ENCODE measurements at places on chromosomes 11 and 22.

DNA sequence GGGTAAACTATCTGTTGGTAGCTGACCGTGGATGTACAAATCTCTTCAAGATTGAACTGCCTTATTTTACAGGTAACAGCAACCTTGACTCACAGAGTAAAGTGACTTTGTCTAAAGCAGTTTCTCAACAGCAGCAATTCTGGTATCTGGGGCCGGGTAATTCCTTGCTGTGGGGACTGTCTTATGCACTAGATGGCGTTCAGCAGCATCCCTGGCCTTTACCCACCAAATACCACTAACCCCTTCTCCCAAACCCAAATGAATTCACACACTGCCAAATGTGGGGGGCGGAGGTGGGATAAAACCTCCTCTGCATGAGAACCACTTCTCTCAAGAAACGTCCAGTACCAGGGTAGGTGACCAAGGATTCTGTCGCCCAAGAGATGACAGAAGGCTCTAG lies 1.7 kb upstream of the INCENP start:
- DNase-seq: no peak

DNA sequence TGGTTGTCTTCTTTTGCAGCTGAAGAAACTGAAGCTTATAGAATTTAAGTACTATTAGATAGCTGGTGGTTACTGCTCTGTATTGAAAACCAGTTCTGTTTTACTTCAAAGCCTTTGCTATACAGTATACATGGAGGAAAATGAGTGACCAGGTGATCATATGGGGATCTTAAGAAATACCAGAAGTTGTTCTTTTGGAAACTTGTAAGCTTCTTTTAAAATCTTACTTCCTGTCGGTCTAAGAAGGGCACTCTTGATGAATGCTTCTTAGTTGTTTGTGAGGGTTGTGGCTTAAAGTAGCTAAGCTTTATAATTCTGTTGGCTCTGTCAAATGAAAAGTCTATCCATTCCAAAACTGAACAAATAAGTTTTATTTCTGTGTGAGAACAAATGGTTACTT lies 55.2 kb downstream of the PDE3B start:
- no peak for DNase-seq

DNA sequence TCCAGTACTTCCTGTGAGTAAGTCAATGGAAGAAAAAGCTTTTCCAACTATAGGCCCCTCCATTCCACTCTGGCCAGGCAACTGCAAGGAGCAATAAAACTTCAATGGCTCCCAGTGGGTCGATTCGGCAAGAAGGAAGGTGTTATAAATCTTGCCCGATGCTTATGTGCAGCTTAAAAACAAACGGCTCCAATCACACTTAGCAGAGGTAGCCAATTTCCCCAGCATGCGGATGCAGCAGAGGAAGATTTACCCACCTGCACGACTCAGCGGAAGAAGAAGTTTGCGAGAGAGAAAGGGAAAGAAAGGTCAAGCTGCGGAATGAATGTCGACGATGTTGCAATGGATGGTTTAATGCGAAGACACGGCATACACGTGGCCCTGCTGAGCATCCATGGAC lies 141.5 kb downstream of the OPCML start:
- DNase-seq: no peak

DNA sequence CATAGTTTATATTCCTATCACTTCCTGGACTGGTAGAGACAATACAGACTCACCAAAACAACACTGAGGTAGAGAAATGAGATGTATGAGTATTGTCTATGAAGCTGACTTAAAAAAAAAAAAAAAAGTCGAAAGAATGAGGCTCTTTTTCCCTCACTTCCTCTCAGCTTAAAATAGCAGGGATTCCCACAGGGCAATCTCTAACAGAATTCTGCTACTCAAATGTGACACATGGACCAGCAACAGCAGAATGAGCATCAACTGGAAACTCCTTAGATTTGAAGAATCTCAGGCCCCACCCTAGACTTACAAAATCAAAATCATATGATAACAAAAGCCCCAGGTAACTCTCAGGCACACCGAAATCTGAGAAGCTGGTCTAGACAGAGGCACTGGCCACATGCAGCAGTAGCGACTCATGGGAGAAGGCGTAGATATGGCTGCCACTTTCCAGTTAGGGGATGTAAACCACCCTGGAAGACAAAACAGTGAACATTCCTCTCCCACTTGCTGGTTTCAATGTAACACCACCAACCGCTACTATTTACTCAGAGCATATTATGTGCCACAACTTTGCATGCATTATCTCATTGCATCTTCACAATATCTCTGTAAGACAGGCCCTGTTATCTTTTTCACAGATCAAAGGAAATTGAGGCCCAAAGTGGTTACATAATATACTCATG lies 128.0 kb downstream of the RBFOX2 start:
- no peak for DNase-seq

GRCh38 chr11:40125054-40125453 lies 1334.4 kb downstream of the LRRC4C start:
- DNase-seq: no peak

DNA sequence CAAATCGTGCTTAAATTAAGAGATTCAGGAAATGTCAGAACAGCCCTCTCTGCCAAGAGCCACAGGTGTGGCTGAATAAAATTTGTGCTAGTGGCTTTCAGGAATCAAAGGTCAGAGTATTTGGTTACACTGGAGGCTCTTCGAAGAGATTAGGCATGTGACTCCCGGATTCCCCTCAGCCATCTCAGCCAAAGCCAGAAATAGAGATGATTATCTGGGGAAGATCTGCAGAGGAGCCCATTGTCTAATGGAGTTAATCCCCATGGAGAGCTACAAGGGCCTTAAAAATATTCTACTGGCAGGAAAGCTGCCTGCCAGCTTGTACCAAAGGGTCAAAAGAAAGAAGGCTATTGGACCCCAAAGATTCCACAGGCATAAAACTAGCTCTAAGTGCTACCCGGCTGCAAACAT lies 1259.5 kb downstream of the TBC1D22A start:
- DNase-seq: no peak

DNA sequence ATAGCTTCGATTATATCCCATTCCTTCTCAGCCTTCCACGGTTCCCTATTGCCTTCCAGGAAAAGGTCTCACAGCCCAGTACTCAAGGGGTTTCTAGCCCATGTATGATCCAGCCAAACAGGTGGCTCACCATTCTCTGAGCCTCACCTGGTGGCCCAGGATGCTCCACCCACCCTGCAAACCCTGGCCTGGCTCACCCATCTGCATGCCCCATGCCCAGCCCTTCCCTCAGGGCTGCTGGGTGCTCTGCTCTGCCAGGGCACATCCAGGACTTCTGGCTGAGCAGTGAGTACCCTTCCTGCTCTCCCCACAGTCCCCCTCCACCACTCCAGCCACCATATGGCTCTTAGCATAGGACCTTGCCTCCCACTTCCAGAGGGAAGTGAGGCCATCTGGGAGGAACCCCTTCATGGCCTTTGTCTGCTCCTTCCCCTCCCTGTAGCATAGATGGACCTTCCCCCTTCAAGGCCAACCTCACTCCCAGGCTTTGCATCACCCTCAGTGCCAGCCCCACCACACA lies 5.8 kb upstream of the RCOR2 start:
- no peak for DNase-seq

GRCh38 chr11:20415432-20415831 lies 27.9 kb downstream of the PRMT3 start:
- DNase-seq: no peak

- no peak for DNase-seq
Observed at GRCh38 chr11:103281301-103281700, 172.1 kb downstream of the DYNC2H1 start.

GRCh38 chr11:64713781-64714363 lies 9.1 kb downstream of the NRXN2 start:
- DNase-seq: no peak

GRCh38 chr22:42430528-42431125 lies 1.6 kb downstream of the NFAM1 start:
- no peak for DNase-seq

DNA sequence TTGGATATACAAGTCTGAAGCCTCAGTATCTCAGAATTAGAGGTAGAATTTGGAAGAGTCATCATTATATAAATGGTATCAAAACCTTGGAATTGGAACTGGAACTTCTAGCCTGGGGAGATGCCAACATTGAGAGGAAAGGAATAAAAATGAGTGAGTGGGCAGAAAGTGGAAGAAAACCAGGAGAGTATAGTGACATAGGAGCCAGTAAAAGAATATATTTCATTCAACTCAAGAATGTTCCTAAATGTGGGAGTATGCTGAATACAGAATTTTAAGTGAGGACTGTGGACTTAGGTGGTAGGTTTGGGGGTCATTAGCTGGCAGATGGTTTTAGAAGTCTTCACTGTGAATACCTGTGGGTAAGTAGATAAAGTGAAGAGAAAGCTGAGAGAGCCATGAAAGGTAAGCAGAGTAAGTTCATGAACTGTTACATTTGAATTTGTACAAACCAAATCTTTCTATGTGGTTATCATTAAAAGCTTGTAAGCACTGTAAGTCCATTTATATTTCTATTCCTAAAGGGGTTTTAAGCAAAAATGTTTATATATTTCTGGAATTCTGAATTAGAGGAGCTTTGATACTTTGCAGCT lies 60.2 kb downstream of the PDHX start:
- DNase-seq: no peak

- peak; percentile 77 for DNase-seq
Observed at GRCh38 chr11:65491614-65492386, 7.0 kb upstream of the MALAT1 start.

- no peak for DNase-seq
Observed at GRCh38 chr11:18321578-18321968, 367 bp downstream of the HPS5 start.

GRCh38 chr11:76087749-76088148 lies 118.6 kb downstream of the WNT11 start:
- no peak for DNase-seq

- no peak for DNase-seq
Observed at GRCh38 chr11:75770102-75770501, 1.5 kb downstream of the DGAT2 start.

DNA sequence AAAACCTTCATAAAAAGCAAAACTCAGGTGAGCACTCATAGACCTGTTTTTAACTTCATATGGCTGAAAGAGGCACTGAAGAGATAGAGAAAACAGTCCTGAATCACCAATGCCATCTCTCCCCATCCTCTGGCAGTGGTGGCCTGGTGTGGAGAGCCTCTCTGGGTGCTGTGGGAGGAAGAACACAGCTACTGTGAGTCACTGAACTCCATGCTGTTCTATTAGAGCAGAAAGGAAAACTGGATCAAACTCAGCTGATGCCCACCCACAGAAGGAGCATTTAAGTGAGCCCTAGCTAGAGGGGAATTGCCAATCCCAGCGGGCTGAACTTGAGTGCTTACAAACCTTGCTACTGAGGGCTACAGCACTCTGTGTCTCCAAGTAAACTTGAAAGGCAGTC lies 115.3 kb upstream of the SESN3 start:
- DNase-seq: no peak

GRCh38 chr11:117411736-117412135 lies 84.1 kb downstream of the CEP164 start:
- DNase-seq: no peak

- no peak for DNase-seq
Observed at GRCh38 chr22:38313384-38313955, 3.8 kb downstream of the CSNK1E start.

- no peak for DNase-seq
Observed at GRCh38 chr11:68047437-68048290, 8.8 kb downstream of the TCIRG1 start.

- no peak for DNase-seq
Observed at GRCh38 chr11:28461846-28462245, 353.7 kb downstream of the METTL15 start.

GRCh38 chr11:20109731-20110445 lies 50.4 kb downstream of the DBX1 start:
- no peak for DNase-seq

DNA sequence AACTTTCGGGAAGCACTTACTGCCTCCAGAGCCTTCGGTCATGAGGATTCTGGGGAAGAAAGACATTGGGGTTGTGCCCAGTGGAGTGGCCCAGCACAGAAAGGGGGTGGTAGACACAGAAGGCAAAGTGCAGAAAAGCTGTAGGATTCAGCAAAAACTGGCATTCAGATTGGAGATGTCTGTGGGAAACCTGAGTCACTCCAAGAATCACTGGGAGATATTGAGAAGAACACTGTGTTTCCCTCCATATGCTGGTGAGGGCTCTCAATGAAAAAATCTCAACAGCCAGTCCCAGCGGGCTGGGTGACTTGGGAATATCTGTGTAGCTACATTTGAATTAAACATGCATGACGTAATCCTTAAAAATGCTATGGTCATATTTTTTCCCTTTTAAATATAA lies 61.2 kb upstream of the RCN1 start:
- DNase-seq: no peak

- DNase-seq: no peak
Observed at GRCh38 chr11:115759622-115760460, 255.6 kb upstream of the CADM1 start.

Data from NCI-H1436 (cell line).